GM20000 (cell line): ENCODE measurements at places on chromosomes 16 and 17.

- no peak for DNase-seq
Observed at GRCh38 chr16:64991001-64991400, 130.9 kb downstream of the CDH11 start.

DNA sequence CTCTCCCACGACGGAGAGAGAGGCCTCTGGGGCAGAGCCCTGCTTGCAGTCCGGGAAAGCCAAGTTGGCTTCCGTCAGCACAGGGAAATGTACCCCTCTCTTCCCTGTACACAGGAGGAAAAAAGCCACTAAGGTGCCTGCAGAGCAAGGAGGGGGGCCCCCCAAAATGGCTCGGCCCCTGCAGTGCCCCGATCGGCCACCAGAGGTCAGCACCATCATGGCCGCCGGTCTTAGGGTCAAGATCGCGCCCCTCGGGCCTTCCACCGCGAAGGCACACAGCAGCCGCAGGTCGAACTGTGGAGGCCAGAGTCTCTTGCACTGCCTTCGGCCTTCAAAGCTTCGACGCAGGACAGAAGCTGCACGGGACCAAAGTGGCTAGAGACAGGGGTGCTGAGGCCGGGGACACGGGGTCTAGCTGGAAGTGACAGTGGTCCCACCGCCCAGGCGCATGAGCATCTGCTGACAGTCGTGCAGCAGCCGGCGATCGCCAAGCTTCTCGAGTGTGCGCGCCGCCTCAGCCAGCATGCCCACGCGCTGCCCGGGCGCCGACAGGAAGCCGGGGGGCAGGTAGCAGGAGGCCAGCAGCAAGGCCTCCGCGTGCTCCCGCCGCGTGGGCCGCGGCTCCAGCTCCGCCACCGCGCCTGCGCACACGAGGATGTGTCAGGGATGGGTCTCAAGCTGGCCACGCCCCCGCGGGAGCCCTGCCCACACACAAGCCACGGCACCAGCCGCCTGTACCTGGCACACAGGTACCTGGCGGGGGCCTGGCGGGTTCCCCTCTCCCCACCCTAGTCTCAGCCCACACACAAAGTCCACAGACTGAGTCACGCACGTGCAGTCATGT lies 24.4 kb downstream of the SREBF1 start:
- peak; percentile 94 for DNase-seq

- no peak for DNase-seq
Observed at GRCh38 chr17:12599186-12599920, 66.3 kb upstream of the MYOCD start.

DNA sequence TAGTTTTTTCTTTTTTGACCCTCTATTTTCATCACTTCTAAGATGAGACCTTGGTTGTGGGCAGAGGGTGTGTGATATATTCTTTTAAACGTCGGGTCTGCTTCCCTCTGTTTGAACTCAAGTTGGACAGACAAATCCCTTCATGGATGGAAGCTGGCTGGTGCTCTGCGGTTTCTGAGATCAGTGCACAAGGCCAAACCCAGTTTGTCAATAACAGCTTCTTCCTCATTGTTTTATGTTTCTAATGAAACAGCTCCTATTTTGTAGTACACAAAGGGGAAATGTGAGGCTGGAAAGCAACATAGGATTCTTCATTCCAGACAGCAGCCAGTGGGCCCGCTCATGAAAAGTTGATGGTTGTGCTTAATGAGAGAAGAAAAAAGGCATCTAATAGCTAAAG lies 159.6 kb downstream of the PRKCA start:
- no peak for DNase-seq

- peak; percentile 29 for DNase-seq
Observed at GRCh38 chr17:55238931-55239297, 25.8 kb upstream of the HLF start.

DNA sequence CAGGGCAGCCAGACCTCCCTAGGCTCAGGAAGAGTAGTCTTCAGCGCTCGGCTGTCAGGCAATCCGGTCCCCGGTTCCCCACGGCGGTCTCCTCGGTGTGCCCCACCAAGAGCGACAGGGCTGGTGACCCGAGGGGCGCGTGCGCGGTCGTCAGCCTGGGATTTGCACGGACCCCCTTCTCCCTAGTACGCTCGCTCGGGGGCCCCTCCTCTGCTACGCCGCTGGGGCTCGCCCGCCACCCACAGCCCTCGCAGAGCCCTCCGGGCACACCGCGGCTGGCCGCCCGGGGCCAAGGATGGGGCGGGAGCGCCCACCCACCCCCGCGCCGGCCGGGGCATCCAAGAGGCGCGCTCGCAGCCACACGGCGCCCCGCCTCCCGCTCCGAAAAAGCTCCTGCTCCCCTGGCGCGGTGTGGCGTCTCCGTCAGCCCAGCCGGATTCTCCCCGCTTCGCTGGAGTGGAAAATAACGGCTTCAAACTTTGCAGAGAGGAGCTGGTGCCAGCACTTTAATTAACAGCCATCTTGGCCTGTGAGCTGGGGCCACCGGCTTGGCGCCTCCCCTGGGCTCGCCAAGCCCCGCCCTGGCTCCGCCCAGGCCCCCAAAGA lies 2.1 kb upstream of the C1QL1 start:
- no peak for DNase-seq

DNA sequence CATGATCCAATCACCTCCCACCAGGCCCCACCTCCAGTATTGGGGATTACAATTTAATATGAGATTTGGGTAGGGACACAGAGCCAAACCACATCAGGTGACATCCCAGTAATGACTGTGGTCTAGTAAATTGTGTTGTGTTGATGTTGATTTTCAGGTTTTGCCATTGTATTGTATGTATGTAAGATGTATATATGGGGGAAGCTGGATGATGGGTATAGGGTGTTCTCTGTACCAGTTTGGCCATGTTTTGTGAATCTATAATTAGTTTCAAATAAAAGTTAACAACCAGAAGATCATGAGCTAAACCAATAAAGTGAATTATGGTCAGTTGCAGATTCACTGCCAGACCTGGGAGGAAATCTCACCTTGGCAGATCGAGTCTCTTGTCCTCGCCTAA lies 283.7 kb downstream of the WWOX start:
- no peak for DNase-seq

DNA sequence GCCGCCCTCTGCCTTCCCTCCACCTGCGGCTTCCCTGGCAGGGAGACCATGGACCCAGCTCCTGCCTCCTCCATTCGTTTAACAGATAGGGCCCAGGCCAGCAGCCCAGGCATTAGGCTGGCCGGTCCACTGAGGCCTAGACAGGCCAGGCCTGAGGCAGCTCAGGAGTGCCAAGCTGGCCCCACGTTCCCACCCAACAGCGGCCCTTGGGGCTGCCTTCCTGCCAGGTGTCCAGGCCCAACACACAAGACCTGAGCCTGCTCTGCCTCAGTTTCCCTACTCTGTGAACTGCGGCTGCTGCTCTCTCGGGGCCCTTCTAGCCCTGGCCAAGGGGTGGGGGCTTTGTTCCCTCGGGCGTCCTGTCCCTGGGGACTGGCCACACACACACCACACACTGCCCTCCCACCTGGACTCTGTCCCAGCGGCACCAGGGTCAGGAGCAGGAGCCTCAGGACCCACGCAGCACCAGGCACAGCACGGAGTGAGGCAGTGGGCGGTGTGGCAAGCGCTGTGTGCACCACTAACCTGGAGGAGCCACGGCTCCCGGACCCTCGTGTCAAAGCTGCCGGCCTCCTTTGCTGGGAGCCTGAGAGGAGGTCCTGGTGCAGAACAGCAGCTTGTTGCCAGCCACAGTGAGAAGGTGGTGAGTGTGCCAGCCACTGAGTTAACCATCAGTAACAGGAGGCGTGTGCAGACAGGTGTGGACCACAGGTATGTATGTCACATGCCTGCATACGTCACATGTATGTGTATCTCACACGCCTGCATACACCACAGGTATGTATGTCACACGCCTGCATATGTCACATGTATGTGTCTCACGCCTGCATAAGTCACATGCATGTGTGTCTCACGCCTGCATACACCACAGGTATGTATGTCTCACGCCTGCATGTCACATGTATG lies 14.6 kb upstream of the CDH15 start:
- DNase-seq, result no peak

GRCh38 chr16:67530013-67530939 lies 1.6 kb downstream of the RIPOR1 start:
- peak; percentile 82 for DNase-seq

DNA sequence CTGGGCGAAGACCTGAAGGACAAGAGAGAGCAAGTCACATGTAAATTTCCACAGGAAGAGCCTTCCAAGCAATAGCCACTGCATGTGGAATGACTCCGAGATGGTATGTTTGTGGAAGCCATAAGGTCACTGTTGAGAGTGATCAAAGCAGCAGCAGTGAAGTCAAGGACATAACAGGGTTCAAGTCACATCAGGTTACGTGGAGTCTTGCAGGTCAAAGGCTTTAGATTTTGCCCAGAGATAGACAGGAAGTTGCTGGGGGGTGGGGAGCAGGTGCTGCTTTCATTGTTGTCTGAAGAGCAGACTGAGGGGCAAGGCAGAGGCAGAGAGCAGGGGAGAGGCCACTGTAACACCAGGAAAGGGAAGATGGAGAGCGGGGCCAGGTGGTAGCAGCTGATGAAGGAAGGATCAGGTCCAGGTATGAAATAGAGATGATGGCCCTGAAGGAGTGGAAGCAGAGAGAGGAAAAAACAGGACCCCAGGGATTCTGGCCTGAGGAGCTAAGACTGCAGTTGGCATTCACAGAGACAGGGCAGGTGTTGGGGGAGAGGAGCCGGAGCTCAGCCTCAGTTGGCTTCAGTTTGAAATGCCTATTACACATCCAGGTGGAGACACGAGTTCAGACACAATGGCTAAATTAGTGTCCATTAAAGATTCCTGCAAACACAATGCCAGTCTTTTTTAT lies 129.3 kb upstream of the AXIN2 start:
- no peak for DNase-seq

DNA sequence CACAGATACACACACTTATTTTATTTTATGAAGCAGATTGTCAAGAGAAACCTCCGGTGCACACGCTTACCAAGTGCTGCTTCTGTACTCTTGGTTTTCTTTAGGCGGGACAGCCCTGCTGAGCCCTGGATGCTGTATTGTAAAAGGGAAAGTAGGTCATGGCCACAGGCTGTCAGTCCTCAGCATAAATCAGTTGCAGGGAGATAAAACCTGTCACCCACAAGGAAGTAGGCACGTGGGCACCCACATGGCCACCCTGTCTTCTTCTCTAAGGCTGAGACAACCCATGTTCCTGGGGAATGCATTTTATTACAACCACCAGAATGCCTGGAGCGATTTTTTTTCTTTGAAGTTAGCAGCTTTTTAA lies 59.3 kb downstream of the ASIC2 start:
- DNase-seq, result no peak

- no peak for DNase-seq
Observed at GRCh38 chr16:56910654-56911539, 21.0 kb upstream of the HERPUD1 start.

- DNase-seq, result no peak
Observed at GRCh38 chr16:65185241-65185778, 63.4 kb upstream of the CDH11 start.

GRCh38 chr16:17287166-17287800 lies 183.5 kb downstream of the XYLT1 start:
- no peak for DNase-seq

GRCh38 chr17:59426031-59426430 lies 94.6 kb downstream of the YPEL2 start:
- DNase-seq, result no peak

DNA sequence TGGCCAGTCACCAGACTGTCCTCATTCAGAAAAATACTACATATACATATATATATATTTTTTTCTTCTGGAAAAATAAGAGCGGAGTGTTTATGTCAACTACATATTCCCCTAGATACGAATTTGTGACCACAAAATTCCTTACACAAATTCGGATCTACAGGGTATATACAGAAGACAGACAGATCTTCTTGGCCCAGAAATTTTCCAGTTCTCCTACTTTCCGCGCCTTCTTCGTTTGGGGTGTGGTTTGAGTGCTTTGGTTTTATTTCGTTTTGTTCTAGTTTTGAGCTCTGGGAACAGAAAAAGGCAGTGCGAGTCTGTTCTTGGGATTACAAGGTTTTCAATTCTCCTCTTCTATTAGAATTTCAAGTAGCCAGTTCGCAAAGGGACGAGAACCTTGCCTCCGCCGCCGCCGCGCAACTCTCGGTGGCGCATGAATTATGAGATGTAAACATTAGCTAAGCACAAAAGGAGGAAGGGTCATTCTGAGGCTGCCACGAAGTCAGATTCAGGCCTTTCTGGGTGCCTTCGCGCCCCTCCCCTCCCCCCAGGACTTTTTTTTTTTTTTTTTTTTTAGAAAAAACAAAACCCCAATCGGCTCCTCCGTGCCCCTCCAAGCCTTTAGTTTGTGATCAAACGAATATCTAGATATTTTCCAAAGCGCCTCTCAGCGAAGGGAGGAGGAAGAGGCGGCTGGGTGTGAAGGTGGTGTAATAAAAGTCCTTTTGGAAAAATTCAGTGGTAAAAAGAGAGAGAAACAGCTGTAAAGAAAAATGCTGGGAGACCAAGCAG lies 1.8 kb upstream of the HOXB4 start:
- no peak for DNase-seq
